ENCODE measurements at places on chromosomes 4 and X. TPM values are rescaled to one million over a fixed set of nuclear protein-coding genes. Genes with fewer than 3 reads are reported as not detected.

The ATP2B3 gene
- not detected for polyA plus RNA-seq

The POU3F4 gene
- not detected for polyA plus RNA-seq

The SHOX gene
- polyA plus RNA-seq: not detected

The ARHGAP6 gene
- not detected for polyA plus RNA-seq

The GJB1 gene
- polyA plus RNA-seq: not detected

The RAB9B gene
- polyA plus RNA-seq: 0.22 TPM

The TMPRSS11E gene
- polyA plus RNA-seq: not detected

The TMSB15C gene
- 0.93 TPM for polyA plus RNA-seq

The RAB40AL gene
- polyA plus RNA-seq: not detected

DNA sequence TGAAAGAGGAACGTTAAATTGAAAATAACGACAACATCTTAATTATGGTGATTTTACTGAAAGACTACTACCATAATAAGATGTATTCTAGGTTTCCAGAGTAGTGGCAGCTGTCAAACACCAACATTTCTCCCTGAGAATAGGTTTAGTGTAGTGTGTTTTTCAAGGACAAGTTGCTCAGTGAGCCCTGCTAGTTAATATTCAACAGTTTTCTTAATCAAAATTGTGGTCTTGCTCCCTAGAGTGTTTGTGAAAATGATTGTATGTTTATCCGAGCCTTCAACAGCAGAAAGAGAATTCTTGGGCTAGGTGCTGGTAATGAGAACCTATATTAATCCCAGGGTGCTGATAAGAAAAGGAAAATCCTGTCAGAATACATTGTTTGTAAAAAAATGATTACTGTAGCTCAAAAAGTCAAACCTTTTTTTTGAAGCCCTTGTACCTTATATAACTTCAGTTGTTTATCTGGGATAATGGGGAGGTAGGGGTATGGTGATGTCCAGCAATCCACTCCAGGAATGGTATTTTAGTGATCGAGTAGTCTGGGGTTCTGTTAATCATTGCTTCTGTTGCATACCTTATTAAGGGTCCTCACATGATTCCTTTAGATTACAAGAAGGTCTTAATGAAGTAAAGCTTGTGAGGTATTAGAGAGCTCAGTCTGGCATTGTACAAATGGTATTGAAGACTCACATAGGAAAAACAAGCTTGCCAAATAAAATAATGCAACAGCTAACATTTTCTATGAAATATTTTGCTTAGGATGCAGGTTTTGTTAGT, 110.7 kb downstream of the CCSER1 start:
- no peaks in the 10 kb centered on the region for H3K27me3 ChIP-seq
- no peak overlapping the region for H3K27ac ChIP-seq
- DNase-seq: no peak
- no peaks in the 10 kb centered on the region for H3K36me3 ChIP-seq
- no peak overlapping the region for H3K4me3 ChIP-seq

- no peaks in the 10 kb centered on the region for H3K4me1 ChIP-seq
- no peaks in the 10 kb centered on the region for H3K36me3 ChIP-seq
- H3K27me3 ChIP-seq: no peaks in the 10 kb centered on the region
- H3K27ac ChIP-seq: no peak overlapping the region
- DNase-seq: no peak
Measured at GRCh38 chrX:49901048-49901447, 21.3 kb upstream of the CLCN5 start.

DNA sequence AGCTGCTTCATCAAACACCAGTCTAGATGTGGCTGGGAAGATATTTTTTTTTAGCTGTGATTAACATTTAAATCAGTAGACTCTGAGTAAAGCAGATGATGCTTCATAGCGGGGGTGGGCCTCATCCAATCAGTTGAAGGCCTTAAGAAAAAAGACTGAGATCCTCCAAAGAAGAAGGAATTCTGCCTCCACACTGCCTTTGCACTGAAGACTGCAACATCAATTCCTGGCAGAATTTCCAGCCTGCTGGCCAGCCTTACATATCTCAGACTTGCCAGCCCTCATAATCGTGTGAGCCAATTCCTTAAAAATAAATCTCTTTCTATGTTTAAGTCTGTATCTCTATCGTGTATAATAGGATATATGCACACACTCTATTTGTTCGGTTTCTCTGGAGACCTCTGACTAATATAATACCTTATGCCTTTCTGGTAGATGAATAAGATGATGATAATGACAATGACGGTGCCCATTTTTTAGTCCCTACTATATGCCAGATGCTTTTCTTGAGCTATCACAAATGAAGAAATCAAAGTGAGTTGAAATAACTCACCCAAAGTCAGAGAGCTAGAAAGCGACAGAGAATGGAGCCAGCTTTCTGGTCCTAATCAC, 66.1 kb upstream of the SOD3 start:
- H3K4me3 ChIP-seq: no peak overlapping the region
- H3K27ac ChIP-seq: no peak overlapping the region
- no peaks in the 10 kb centered on the region for H3K4me1 ChIP-seq
- no peak for DNase-seq

DNA sequence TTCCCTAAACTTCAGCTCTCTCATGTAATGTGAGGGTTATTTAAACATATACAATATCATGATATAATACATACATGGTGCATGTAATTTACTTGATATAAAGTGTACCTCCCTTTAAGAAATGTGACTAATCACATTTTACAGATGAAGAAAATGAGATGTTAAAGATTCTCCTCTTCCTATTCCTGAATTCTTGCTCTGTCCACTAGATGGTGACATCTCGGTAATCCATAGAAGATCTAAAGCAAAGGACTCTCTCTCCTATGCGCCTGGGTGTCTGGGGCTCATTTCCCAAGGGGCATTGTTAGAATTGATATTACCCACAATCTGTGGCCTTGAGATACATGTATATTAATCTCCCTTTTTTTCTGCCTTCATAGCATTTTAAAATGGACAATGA, 804.9 kb downstream of the RAB28 start:
- H3K4me3 ChIP-seq: no peak overlapping the region
- no peaks in the 10 kb centered on the region for H3K27me3 ChIP-seq

DNA sequence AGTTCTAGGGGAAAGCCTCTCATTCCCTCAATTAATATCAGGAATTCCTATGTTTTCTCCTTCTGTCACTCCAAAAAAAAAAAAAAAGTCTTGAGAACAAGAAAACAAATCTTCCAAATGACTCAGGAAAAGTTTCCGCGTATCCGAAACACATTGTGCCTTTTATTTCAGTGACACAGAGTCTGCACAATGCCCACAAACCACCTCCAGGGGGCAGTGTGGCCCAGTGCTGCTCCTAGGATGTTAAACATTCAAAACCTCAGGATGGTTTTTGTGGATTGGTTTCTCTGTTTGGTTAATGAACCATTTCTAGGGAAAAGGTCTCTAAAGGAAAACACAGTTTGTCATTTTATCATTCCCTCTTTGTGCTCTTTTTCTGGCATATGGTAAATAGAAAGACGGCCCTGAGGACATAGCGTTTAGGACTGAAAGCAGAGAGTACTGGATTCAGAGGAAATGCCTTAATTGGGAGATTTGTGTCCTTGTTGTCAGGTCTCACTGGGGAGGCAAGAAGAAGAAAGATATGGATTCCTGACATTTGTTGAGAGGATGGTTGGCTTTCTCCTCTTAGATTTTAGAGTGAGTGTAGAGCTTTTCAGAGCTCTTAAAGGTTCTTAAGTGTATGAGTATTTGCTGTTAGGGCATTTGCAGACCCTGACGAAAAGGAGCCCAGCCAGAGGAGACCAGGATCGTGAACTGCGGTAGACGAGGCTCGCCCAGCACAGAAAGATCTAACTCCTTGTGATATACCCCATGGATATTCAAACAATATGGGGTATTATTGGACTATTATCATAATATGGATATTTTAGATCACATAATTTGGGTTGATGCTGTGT, 65.7 kb upstream of the MAP9 start:
- H3K27me3 ChIP-seq: no peaks in the 10 kb centered on the region
- H3K4me3 ChIP-seq: no peak overlapping the region
- DNase-seq: peak; percentile 55

DNA sequence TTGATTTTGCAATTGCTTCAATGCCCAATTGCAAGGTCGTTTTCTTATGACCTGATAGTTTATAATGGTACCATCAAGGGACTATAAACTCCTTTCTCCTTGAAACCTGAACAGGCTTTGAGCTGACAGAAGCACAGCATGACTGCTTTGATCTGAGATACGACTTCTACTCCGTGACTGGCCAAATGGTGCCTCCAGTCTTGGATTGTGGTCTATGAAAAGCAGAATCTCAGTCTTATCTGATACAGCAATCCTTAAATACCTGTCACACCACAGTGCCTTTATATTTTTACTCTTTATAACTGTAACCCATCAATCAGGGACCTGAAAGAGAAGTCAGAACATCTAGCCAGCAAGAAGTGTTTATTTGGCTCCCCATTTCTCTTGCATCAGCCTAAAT, 93.1 kb downstream of the DOCK11 start:
- H3K4me1 ChIP-seq: no peaks in the 10 kb centered on the region
- H3K36me3 ChIP-seq: peaks cover 20% of the 10 kb centered on the region
- no peak overlapping the region for H3K27ac ChIP-seq
- no peak for DNase-seq
- no peaks in the 10 kb centered on the region for H3K27me3 ChIP-seq

- no peak overlapping the region for H3K4me3 ChIP-seq
- H3K4me1 ChIP-seq: no peaks in the 10 kb centered on the region
- H3K27me3 ChIP-seq: no peaks in the 10 kb centered on the region
- no peaks in the 10 kb centered on the region for H3K36me3 ChIP-seq
Measured at GRCh38 chr4:185352741-185353140, 43.0 kb downstream of the LRP2BP start.

DNA sequence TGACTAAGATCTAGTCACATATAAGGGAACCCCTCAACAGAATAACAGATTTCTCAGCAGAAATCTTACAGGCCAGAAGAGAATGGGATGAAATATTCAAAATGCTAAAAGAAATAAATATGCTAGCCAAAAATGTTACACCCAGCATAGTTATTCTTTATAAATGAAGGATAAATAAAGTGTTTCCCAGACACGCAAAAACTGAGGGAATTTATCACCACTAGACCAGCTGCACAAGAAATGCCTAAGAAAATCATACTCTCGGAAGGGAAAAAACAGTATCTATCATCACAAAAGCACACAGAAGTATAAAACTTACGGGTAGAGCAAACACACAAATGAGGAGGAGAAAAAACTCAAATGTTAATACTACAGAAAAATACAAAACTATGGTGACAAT, 162.1 kb downstream of the HHIP start:
- no peaks in the 10 kb centered on the region for H3K27me3 ChIP-seq
- no peak for DNase-seq
- no peak overlapping the region for H3K27ac ChIP-seq
- H3K4me1 ChIP-seq: no peaks in the 10 kb centered on the region

GRCh38 chr4:88275516-88275915, 8.8 kb downstream of the PPM1K start:
- DNase-seq: no peak
- H3K27ac ChIP-seq: no peak overlapping the region
- H3K36me3 ChIP-seq: no peaks in the 10 kb centered on the region

DNA sequence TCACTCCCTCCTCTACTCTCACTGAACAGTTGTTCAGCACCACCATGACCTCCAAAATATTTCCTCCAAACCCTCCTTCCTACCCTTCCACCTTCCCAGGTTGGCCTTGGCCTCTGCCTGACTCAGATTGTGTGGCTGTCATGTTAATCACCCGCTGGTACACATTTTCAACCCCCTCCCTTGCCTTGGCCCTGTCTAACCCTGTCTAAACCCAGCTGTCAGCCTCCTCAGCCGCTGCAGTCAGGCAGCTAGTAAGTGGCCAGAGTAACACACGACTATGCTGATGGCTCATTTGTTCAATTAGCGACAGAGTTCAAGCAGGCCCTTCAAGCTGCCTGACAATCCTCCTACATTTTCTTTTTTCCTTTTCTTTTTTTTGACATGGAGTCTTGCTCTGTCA, 18.0 kb downstream of the ING2 start:
- H3K36me3 ChIP-seq: no peaks in the 10 kb centered on the region
- no peaks in the 10 kb centered on the region for H3K27me3 ChIP-seq
- DNase-seq: no peak
- H3K4me3 ChIP-seq: no peak overlapping the region
- H3K27ac ChIP-seq: no peak overlapping the region

DNA sequence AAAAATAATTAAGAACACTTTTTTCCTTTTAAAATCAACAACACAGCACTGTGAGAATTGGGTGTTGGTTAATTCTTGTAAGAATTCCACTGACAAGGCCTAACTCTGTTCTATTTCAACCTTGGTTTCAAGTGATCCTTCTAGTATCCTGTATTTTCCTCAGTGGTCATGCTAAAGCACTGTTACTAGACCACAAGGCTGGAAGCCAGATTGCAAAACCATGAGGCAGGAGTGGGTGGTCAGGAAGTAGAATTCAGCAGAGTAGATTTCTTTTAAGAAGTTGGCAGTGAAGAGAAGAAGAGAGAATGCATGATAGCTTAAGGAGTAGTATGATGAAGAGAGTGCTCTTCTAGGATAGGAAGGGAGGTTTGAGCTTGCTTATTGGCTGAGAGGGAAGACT, 71.6 kb upstream of the LEF1 start:
- H3K4me1 ChIP-seq: peaks cover 6% of the 10 kb centered on the region
- H3K36me3 ChIP-seq: no peaks in the 10 kb centered on the region
- H3K27me3 ChIP-seq: no peaks in the 10 kb centered on the region
- DNase-seq: no peak

DNA sequence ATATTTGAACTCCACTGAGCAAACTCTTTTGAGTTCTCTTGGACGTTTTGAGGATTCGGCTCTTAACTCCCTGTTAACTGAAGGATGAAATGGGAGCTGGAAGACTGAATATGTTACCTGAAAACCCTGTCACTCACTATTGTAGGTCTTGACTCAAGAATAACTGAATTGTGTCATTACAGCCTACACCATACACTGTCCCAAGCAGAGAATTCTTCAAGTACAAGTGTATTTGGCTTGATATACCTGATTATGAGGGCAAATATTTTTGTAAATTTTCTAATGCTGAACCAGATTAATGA, 276.1 kb downstream of the CFAP299 start:
- no peak overlapping the region for H3K27ac ChIP-seq
- H3K36me3 ChIP-seq: no peaks in the 10 kb centered on the region
- H3K27me3 ChIP-seq: no peaks in the 10 kb centered on the region
- no peak overlapping the region for H3K4me3 ChIP-seq
- H3K4me1 ChIP-seq: no peaks in the 10 kb centered on the region
- DNase-seq: no peak

- no peak overlapping the region for H3K4me3 ChIP-seq
- H3K36me3 ChIP-seq: no peaks in the 10 kb centered on the region
- H3K4me1 ChIP-seq: no peaks in the 10 kb centered on the region
- no peak overlapping the region for H3K27ac ChIP-seq
- no peak for DNase-seq
Measured at GRCh38 chrX:2488621-2489285, 12.0 kb downstream of the DHRSX start.

- no peaks in the 10 kb centered on the region for H3K36me3 ChIP-seq
- H3K4me1 ChIP-seq: no peaks in the 10 kb centered on the region
- H3K4me3 ChIP-seq: no peak overlapping the region
- DNase-seq: no peak
Measured at GRCh38 chr4:24209131-24209530, 319.3 kb upstream of the PPARGC1A start.

GRCh38 chrX:1455948-1456280, 3.2 kb upstream of the ASMTL start:
- no peaks in the 10 kb centered on the region for H3K36me3 ChIP-seq
- H3K4me3 ChIP-seq: no peak overlapping the region
- DNase-seq: peak; percentile 27

- H3K4me1 ChIP-seq: no peaks in the 10 kb centered on the region
- no peaks in the 10 kb centered on the region for H3K27me3 ChIP-seq
- no peak overlapping the region for H3K27ac ChIP-seq
- no peak for DNase-seq
- H3K4me3 ChIP-seq: no peak overlapping the region
Measured at GRCh38 chr4:152591396-152591795, 55.5 kb upstream of the FBXW7 start.

Data from CD8-positive, alpha-beta memory T cell (primary cell).